ENCODE measurements at places on chromosomes 6 and 20. TPM values are rescaled to one million over a fixed set of nuclear protein-coding genes. Genes with fewer than 3 reads are reported as not detected.

DNA sequence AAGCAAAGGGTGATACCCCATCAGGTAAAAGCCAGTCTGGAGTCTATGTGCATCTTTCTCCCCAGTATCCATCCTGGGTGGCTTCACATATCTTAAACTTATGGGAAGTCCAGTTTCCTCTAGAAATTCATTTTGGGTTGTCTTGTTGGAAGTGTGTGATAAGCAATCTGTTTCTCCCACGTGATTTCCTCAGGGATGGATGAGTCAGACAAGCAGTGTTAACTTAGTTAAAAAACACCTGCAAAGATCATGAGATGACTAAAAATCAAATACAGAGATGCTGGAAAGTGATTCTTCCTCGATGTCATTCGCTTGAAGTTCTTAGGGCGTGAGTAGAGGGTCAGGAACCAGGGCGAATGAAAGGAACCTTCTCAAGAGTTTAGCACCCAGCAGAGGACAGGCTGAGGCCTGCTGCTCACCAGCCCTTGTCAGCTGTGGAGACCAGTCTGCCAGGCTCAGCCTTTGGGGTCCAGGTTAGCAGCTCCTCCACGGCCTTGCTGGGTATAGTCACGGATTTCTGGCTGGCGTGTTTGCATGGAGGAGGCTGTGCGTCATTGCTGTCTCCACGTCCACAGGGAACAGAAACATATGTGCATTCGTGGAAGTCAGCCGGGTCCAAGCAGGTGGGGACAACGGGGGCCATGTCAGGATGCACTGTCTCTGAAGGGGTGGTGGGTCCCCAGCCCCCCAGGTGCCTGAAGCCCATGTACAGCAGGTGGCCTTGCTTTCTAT, 2.8 kb upstream of the PNPLA1 start:
- H3K27ac ChIP-seq = no peak overlapping the region
- H3K27me3 ChIP-seq = peaks cover 16% of the 10 kb centered on the region
- H3K36me3 ChIP-seq = no peaks in the 10 kb centered on the region
- no peak for DNase-seq

DNA sequence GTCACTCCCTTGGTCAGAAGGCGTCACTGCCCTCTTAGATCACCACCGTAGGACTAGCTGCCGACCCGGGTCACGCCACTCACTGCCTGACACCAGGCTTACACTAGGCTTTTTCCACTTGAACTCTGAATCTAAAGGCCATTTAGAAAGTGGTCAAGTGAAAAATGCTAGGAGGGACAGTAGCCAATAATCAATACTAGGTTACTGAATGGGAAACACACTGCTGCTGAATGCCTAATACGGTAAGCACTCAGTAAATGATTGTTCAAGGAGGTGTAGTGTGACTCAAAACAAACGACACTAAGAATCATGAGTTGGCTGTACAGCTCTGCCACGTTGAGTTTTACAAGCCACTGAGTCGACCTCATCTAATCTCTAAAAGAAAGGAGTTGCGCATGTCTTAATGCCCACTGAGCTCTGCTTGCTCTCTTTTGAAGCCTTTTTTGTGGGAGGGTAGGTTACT, 760 bp upstream of the IBTK start:
- H3K27me3 ChIP-seq = no peaks in the 10 kb centered on the region
- peak overlapping the region; percentile 97 for H3K27ac ChIP-seq
- DNase-seq = no peak
- no peaks in the 10 kb centered on the region for H3K36me3 ChIP-seq
- peak overlapping the region; percentile 95 for H3K4me3 ChIP-seq

GRCh38 chr20:41061155-41061554, 32.5 kb downstream of the TOP1 start:
- H3K36me3 ChIP-seq = peaks cover 26% of the 10 kb centered on the region
- DNase-seq = no peak
- no peak overlapping the region for H3K4me3 ChIP-seq

- no peak overlapping the region for H3K27ac ChIP-seq
- H3K4me1 ChIP-seq = peaks cover 9% of the 10 kb centered on the region
- no peak for DNase-seq
- H3K27me3 ChIP-seq = no peaks in the 10 kb centered on the region
These were observed 304.9 kb upstream of the PRDM1 start for GRCh38 chr6:105781248-105781647.

Gene CGA
- not detected for total RNA-seq

Gene ABRACL
- total RNA-seq = 69.6 TPM

- no peak overlapping the region for H3K4me3 ChIP-seq
- H3K36me3 ChIP-seq = peaks cover 3% of the 10 kb centered on the region
- no peaks in the 10 kb centered on the region for H3K27me3 ChIP-seq
- no peak overlapping the region for H3K27ac ChIP-seq
These were observed 67.3 kb downstream of the TRAM2 start for GRCh38 chr6:52509281-52510212.

DNA sequence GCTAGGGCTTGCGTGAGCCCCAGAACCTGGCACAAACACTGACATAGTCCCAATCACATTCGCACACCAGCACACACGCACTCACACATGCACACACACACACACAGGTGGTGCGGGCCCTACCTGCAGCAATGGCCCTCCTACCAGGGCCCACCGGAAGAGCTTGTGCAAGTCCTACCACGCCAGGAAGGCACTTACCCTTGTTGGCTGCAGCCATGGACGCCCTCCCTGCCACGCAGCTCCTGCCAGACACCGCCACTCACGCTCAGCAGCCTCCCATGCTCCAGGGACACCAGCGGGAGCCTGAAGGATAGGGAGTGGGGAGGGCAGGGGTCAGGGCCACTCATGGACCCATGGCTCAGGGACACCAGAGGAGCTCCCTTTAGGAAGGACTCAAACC, 7.7 kb downstream of the ADISSP start:
- DNase-seq = no peak
- H3K27me3 ChIP-seq = no peaks in the 10 kb centered on the region
- H3K4me1 ChIP-seq = no peaks in the 10 kb centered on the region
- H3K36me3 ChIP-seq = no peaks in the 10 kb centered on the region
- no peak overlapping the region for H3K27ac ChIP-seq
- H3K4me3 ChIP-seq = no peak overlapping the region

Gene ENPP5
- total RNA-seq = 0.14 TPM

DNA sequence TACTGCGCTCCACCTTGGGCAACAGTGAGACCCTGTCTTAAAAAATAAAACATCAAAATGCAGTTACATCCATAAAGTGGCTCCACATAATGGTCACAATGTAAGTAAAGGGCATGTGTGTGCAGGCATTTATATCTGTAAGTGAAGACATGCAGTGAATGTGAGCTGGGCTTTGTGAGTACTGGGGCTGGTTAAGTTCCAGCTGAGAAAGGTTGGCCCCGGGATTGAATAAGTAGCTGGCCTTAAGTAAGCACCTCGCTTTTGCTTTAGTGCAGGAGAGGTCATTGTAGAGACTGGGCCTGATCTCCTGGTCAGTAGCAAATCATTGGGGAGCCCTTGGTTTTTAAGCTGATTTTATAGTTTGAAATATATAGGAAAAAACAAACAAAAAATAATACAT, 8.0 kb downstream of the QKI start:
- peaks cover 56% of the 10 kb centered on the region for H3K4me1 ChIP-seq
- DNase-seq = no peak
- no peak overlapping the region for H3K4me3 ChIP-seq
- H3K36me3 ChIP-seq = no peaks in the 10 kb centered on the region

DNA sequence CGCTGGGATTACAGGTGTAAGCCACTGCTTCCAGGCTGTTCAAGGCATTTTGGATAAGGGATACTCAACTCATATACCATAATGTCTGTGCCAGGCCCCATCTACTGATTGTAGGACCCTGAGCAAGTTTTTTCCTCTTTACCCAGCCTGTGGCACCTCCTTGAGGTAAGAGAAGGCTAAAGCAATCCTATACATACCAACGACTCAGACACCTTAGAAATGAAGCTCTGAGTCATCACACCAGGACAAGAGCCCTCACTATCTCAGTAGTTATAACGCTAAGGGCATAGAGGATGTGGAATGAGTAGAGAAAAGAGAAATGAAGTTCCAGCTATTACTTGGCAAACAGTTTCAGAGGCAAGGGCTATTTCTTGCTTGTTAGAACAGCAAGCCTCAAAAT, 16.9 kb downstream of the NDRG3 start:
- no peak overlapping the region for H3K27ac ChIP-seq
- H3K4me1 ChIP-seq = peaks cover 9% of the 10 kb centered on the region
- DNase-seq = no peak
- H3K36me3 ChIP-seq = no peaks in the 10 kb centered on the region

DNA sequence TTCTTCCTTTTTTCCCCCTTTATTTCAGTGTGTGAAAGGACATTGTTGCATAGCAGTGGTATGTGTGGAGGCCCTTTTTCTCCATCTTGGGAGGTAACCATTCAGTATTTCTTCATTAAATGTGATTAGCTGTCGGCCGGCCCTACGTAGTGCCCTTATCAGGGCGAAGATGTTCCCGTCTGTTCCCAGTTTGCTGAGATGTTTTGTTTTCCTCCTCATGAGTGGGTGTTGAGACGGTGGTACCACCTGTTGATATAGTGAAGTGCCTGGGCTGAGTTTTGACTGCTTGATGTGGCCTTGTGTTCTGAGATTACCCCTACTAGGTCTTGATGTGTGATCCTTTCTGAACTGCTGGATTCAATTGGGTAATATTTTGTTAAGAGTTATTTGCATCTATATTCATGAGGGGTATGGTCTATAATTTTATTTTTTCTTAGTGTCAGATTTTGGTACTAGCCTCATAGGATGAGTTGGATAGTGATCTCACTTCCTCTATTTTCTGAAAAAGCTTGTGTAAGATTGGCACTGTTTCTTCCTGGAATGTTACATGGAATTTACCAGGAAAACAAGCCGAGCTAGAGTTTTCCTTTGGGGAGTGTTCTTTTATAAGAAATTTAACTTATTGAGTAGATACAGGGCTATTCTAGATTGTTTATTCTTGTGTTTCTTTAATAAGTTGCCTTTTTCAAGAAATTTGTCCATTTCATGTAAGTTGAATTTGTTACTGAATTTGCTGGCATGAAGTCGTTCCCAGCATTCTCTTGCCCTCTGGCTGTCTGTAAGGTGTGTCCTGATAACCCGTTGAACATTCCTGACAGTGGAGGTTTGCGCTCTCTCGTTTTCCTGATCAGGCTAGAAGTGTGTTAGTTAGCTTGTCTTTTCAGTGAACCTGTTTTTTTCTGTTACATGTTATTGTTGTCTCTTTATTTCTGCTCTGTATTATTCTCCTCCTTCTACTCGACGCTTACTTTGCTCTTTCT, 4.3 kb downstream of the MTG2 start:
- no peaks in the 10 kb centered on the region for H3K27me3 ChIP-seq
- peaks cover 32% of the 10 kb centered on the region for H3K4me1 ChIP-seq
- H3K4me3 ChIP-seq = peak overlapping the region; percentile 17

GRCh38 chr6:169787797-169788196, 36.4 kb downstream of the ERMARD start:
- H3K36me3 ChIP-seq = no peaks in the 10 kb centered on the region
- H3K27me3 ChIP-seq = peaks cover 19% of the 10 kb centered on the region
- H3K4me3 ChIP-seq = no peak overlapping the region
- DNase-seq = no peak

DNA sequence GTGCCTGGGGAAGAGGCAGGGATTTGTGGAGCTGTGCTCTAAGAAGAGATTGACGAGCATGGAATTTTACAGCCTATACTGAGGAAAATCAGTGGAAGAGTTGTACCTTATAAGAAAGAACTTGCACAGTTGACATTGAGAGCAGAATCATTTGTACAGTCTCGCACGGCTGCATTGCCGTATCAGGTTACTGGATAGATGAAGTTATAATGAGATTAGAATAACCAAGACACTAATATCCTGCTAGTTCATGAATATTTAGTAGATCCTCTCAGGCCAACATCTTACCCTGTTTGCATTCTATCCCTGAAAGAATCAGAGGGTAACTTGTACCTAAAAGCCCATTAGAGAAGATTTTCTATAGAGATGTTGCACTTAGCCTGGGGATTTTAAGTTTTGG, 447.1 kb downstream of the PREX1 start:
- H3K27ac ChIP-seq = no peak overlapping the region
- peaks cover 25% of the 10 kb centered on the region for H3K27me3 ChIP-seq
- no peak overlapping the region for H3K4me3 ChIP-seq
- no peak for DNase-seq
- no peaks in the 10 kb centered on the region for H3K4me1 ChIP-seq

- no peak overlapping the region for H3K4me3 ChIP-seq
- H3K27ac ChIP-seq = no peak overlapping the region
These were observed 137.5 kb downstream of the EYS start for GRCh38 chr6:65569505-65569904.

- DNase-seq = peak; percentile 66
- H3K27me3 ChIP-seq = no peaks in the 10 kb centered on the region
- peaks cover 6% of the 10 kb centered on the region for H3K36me3 ChIP-seq
- H3K27ac ChIP-seq = no peak overlapping the region
These were observed 39.7 kb upstream of the TULP1 start for GRCh38 chr6:35552285-35552917.

DNA sequence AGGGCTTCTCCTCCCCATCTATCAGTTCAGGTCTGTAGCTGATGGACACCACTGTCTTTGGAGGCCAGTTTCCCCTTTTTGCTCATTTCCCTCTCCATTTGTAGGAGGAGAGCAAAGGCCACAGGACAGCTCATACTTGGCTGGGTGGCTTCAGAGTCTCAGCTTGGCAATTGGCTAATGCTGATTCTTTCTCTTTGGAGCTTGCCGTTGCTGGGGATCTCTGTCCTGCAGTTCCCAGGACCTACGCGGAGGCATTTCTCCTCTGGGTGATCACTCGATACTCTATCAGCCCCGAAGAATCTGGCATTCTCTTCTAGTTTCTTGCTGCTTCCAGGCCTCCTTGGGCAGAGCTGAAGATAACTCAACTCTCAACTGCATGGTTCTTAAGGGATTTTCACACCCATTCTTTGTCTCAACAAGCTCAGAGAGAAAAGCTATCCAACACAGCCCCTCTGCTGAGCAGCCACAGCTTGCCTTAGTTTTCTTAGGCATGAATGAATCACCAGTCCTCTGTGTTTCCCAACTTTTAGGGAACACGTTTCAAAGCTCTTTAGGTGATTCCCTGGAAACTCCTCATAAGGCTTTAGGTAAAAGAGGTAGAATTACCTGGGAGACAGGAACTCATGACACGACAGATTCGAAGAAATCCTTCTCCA, 19.2 kb upstream of the SSR1 start:
- H3K27me3 ChIP-seq = peaks cover 10% of the 10 kb centered on the region
- H3K36me3 ChIP-seq = no peaks in the 10 kb centered on the region
- no peak for DNase-seq
- no peak overlapping the region for H3K27ac ChIP-seq
- H3K4me3 ChIP-seq = no peak overlapping the region
- no peaks in the 10 kb centered on the region for H3K4me1 ChIP-seq

Gene EMILIN3
- total RNA-seq = not detected

GRCh38 chr6:50666089-50666488, 47.2 kb upstream of the TFAP2D start:
- H3K27ac ChIP-seq = no peak overlapping the region
- no peaks in the 10 kb centered on the region for H3K27me3 ChIP-seq
- no peaks in the 10 kb centered on the region for H3K36me3 ChIP-seq

Gene PRICKLE4
- total RNA-seq = not detected

- no peaks in the 10 kb centered on the region for H3K27me3 ChIP-seq
- DNase-seq = no peak
- H3K36me3 ChIP-seq = no peaks in the 10 kb centered on the region
- no peak overlapping the region for H3K27ac ChIP-seq
These were observed 20.7 kb downstream of the LRRC1 start for GRCh38 chr6:53815381-53816119.
